ENCODE measurements at places on chromosomes 2 and 18.

- peak; percentile 20 for DNase-seq
These were observed 401.3 kb downstream of the KCNJ3 start for GRCh38 chr2:155099784-155100183.

GRCh38 chr2:153557211-153557610 lies 78.6 kb upstream of the RPRM start:
- DNase-seq = no peak

GRCh38 chr2:3242747-3243369 lies 134.8 kb downstream of the EIPR1 start:
- no peak for DNase-seq

DNA sequence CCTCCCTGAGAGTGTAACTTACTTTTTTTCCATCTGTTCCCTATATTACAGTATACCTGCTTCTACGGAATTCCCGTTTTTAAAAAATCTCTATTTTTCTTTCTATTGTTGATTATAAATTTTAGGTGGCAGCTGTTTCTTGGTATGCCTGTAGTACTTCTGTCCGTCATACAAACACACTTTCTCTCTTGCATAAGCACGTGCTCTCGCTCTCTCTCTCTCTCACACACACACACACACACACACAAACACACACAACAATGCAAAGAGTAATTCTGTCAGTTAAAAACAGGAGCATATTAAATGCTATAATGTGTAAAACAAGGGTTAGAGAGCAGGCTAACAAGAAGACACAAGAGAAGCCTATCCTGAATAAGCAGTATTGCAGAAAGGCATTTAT lies 140.5 kb downstream of the THADA start:
- DNase-seq = no peak

DNA sequence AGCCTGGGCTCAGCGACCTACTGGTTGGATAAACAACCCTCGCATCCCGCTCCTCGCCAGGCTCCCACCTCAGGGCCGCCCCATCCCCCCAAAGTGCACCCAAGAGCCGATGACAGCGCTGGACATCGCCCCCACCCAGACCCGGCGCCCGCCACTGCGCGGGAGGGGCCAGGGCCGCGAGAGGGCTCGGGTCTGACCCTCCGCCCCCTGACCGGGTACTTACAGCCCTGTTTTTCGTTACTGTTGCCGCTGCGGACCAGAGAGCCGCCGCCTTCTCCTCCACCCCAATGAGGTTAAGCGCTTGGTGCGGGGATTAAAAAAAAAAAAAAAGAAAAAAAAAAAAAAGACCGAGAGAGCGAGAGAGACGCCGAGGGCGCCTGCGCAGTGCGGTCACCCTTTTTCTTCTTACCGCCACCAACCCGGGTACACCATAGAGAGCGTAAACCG lies at the start of gene CLASP1:
CLASP1 (minus strand) TSS at position 314 of the 447 bp plus-strand sequence. CDS start 43,567 bp downstream, outside the sequence.
- no peak for DNase-seq

DNA sequence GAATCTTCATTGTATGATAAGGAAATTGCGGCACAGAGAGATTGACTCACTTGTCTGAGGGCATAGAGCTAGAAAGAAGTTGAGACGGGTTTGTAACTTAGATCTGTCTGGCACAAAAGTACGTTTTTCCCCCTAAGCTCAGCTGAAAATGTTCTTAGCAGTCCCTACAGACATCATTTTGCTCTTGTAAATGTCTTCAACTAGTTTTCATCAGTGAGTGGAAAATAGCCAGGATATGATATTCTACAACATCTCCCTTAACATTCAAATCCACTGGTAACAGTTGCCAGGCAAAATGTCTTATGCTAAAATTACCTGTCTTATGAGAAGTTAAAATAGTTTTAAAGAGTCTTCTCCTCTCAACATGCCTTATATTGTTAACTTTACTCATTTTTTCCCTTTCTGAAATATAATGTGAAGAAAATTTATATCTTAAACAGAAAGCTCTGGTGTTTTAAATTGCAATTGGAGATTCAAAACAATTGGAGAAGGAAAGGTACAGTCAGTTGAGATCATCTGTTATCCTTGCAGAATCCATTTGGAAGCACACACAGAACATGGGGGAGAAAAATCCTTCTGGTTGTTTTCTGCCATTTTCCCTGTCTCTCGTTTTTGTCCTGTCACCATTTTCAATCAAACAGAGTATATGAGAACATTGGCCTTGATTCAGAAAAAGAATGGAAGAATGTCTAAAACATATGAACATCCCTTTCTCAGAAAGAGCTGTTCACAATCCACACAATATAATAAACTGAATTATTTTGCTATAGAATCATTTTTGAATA lies 255.0 kb downstream of the TRIB2 start:
- no peak for DNase-seq

- no peak for DNase-seq
These were observed 77.9 kb upstream of the FAM124B start for GRCh38 chr2:224479826-224480225.

DNA sequence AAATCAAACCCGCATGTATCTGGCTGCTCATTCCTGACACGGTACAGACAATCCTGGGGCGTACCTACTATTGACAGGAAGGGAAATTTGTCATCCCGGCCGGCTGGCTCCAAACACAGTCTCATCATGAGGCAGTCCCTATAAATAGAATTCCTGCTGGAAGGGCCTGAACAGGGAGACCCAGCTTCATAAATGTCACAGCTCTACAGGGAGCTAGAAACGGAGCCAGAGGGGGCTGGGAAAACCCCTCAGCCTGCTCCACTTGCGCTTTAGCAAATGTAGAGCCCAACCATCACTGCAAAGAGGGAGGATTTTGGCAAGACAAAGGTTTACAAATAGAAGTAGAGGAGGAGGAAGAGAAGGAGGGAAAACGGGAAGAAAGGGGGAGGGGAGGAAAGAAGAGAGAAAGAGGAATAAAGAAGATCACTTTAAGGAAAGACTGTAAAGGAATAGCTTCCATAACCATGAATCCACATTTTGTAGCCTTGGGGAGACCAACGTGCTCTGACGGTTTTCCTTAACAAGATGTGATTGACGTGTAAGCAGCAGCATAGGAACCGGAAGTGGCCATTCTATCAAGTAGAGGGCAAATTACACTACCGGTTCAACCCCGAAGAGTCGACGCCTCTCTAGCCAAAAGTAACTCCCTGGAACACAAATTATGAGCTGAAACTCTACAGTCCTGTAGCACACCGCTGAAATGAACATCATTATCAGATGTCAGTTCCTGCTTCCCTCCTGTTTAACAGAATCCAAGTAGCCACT lies 56.8 kb upstream of the TTN start:
- no peak for DNase-seq

- no peak for DNase-seq
These were observed 116.8 kb upstream of the FIGN start for GRCh38 chr2:163852616-163853015.

GRCh38 chr2:111708476-111709180 lies 175.4 kb downstream of the ANAPC1 start:
- peak; percentile 13 for DNase-seq

- no peak for DNase-seq
These were observed 93.9 kb downstream of the SH3RF3 start for GRCh38 chr2:109222825-109223471.

DNA sequence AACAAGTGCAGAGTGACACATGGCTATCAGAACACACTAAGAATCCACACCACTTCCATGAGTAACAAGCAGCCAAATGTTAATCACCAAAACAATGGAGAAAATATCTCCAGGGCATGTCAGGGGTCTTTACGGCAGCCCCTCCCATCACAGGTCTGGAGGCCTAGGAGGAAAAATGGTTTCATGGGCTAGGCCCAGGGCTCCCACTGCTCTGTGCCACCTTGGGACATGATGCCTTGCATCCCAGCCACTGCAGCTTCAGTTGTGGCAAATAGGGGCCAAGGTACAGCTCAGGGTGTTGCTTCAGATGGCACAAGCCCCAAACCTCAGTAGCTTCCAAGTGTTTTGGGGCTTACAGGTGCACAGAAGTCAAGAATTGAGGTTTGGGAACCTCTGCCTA lies 66.6 kb downstream of the NEURL3 start:
- DNase-seq = no peak

GRCh38 chr2:134917888-134918525 lies 615 bp upstream of the CCNT2 start:
- DNase-seq = peak; percentile 98

GRCh38 chr2:222448748-222449181 lies 24.4 kb downstream of the SGPP2 start:
- no peak for DNase-seq

GRCh38 chr2:96404446-96405373 lies 69.1 kb downstream of the NCAPH start:
- no peak for DNase-seq

DNA sequence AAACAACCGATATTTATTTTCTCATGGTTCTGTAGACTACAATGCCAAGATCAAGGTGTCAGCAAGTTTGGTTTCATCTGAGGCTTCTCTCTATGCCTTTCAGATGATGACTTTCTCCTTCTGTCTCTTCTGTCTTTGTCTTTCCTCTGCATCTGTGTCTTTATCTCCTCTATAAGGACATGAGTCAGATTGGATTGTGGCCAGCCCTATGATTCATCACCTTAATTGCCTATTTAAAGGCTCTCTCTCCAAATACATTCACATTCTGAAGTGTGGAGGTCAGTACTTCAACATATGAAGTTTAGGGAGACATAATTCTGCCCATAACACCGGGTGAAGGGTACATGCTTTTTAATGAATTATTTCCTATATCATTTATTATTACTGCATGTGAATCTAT lies 71.2 kb upstream of the CNTNAP5 start:
- peak; percentile 29 for DNase-seq

GRCh38 chr18:7830468-7830867 lies 263.4 kb downstream of the PTPRM start:
- no peak for DNase-seq

- no peak for DNase-seq
These were observed 78.7 kb downstream of the NCAPH start for GRCh38 chr2:96414161-96414710.

DNA sequence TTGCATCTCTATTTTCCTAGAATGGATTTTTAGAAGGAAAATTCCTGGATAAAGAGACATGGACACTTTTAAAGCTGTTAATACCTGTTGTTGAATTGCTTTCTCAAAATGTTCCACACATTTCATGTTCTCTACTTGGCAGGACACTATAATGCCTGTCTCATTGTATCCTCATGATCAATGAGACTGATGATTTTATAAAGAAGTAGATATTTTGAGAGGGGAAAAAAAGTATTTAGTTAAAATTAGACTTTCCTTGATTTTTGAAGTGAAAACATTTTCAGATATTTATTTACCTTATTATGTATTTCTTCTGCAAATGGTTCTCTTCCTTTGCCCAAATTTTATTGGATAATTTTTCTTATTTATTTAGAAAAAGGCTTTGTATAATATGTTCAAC lies 242.5 kb downstream of the MYCN start:
- no peak for DNase-seq

DNA sequence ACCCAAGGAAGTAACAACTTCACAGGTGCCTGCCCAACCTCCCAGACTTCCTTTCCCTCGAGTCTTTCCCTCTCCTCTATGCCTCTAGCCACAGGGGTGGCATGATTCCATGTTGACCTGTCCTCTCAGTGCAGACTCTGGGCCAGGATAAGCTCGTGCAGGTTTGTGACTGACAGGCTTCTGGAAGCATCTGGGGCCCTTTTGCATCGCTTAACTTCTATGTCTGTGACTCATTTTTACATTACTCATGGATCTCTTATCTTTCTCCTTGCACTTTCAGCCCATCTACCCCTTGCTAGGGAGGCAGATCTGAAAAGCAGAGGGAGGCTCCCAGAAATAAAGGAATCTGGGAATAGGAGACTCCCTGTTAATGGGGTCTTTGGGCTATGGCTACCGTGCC lies 98.5 kb upstream of the RIOK3 start:
- peak; percentile 74 for DNase-seq

- DNase-seq = peak; percentile 8
These were observed 20.9 kb upstream of the SETBP1 start for GRCh38 chr18:44659771-44660170.

GRCh38 chr2:120933693-120934573 lies 198.3 kb downstream of the GLI2 start:
- no peak for DNase-seq

- DNase-seq = no peak
These were observed 20.9 kb downstream of the SLC8A1 start for GRCh38 chr2:40430776-40431599.

DNA sequence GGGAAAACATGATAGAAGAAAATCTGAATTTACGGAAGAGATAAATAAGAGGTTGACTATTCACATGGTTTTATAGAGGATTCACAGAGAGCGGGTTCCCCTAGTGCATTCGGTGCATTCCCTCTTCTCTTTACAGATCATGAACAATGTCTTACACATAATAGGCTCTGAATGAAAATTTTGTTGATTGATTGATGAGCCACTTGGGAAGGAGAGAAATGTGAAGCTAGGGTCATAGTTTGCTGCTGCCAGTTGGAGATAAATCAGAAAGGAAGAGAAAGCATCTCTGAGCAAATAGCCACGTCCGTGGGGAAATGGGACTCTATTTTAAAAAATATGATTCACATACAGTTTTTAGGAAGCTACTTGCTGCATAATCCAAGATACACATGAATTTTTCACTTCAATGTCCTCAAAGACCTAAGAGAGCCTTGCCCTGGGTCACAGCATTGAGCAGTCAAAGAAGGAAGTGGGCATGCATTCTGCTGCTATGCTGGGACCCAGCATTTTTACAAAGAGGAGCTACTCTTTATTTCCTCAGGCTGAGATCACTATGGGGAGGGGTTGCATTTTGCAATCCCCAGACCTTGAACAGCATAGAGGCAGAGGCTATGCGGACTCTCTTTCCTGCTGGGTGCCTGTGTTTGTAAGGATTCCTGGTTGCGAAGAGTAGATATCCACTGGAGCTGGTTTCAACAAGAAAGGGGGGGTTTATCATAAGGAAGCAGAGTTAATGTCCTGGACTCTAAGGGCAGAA lies 395.3 kb downstream of the TSN start:
- DNase-seq = no peak

DNA sequence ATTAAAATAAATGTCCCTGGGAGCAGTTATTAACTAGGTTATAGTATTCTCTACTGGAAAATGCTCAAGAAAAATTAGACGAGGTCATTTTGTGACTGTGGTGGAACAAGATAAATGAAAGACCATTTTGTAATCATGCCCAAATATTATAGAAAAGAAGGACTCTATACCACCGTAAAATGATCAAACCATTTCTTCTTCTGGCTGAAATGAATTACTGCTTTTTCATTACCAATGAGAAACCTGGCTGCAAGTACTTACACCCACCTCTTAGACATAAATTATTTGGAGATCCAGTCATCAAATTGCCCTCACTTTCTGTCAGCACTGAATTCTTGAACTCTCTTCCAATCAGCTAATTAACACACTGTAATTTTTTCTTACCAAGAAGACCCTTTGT lies 74.2 kb upstream of the FSIP2 start:
- DNase-seq = no peak

- peak; percentile 69 for DNase-seq
These were observed at the start of gene ATP8B1 for GRCh38 chr18:57803103-57803969. ATP8B1 (minus strand) TSS chr18:57803315; CDS start chr18:57731807, 71,508 bp downstream.

DNA sequence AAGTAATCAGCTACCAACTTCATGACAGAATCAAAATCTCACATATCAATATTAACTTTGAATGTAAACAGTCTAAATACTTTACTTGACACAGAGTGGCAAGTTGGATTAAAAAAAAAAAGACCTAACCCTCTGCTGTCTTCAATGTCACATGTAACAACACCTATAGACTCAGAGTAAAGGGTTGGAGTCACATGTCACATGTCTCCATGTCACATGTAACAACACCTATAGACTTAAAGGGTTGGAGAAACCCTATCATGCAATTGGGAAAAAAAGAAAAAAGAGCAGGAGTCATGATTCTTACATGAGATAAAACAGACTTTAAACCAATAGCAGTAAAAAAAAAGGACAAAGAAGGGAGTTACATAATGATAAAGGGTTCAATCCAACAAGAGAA lies 665.3 kb upstream of the LRRTM1 start:
- no peak for DNase-seq

Data from kidney glomerular epithelial cell (primary cell).